ENCODE measurements at places on chromosomes 16 and 17.

- peak; percentile 52 for DNase-seq
Observed at GRCh38 chr16:87854053-87854906, 15.0 kb downstream of the SLC7A5 start.

- DNase-seq, result no peak
Observed at GRCh38 chr17:33942414-33942813, 312.7 kb upstream of the CCL2 start.

GRCh38 chr17:49278076-49278475 is 47.5 kb upstream of the PHOSPHO1 start:
- no peak for DNase-seq

DNA sequence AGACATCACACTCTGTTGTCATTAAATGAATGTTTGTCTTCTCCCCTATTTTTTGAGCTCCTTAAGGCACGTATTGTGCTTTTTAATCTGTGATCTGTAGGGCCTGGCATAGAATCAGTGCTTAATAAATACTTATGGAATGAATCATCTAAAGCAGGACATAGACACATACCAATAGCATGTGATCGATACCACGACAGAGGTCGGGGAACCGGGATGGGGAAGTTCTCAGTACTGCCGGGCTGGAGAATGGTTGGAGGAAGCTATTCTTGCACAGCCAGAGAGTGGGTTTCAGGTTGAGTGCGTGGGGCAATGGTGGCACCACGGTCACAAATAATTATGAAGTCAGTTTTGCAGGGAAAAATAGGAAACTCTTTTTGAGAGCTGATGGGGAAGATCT is 26.8 kb downstream of the NLRP1 start:
- DNase-seq, result no peak

GRCh38 chr17:73521376-73521775 is 122.9 kb downstream of the SDK2 start:
- no peak for DNase-seq

DNA sequence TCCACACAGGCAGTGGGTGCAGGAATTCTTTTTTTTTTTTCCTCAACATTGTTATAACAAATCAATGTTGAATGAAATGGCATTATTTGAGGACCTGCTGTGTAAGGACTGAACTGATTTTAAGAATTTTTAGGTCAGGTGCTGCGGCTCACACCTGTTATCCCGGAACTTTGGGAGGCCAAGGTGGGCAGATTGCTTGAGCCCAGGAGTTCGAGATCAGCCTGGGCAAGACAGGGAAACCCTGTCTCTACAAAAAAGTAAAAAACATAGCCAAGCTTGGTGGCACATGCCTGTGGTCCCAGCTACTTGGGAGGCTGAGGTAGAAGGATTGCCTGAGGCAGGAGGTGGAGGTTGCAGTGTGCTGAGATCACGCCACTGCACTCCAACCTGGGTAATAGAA is 12.4 kb downstream of the MPRIP start:
- DNase-seq, result no peak

- no peak for DNase-seq
Observed at GRCh38 chr17:17358866-17359265, 55.7 kb downstream of the NT5M start.

- no peak for DNase-seq
Observed at GRCh38 chr16:12017558-12017957, 41.0 kb downstream of the SNX29 start.

DNA sequence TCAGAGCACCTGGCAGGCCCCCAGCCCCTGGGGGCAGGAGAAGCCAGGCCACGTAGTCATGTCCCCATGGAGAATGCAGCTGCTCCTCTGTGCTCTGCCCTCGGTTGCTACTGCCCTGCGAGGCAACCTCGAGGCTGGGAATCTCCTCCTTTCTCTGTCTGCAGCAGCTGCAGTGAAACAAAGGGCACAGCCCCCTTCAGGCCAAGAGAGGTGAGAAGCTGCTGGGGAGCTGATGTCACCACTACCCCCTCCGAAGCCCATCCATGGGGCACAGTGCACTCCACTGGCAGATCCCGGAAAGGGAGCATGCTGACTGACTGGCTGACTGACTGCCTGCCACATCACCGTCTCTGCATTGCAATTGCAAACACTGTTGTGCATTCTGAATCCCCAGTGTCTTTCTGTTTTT is 103.7 kb downstream of the GRIN2A start:
- DNase-seq, result no peak

DNA sequence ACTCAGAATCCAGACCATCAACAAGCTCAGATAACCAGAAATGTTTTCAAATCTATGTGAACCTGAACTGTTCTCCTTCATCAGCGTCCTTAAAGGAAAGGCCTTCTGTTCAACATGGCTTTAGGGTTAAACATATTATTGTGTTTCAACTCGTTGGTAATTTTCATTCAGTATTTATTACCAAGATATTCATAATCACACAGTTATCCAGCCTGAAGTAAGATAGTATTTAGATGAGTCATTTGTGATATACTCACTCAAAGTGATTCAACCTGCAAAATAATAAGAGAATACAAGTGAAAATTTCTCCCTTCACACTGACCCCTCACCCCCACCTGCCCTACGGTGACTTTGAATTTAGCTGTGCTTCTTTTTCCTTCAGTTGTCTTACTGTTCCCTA is 3.0 kb downstream of the CYLD start:
- DNase-seq, result no peak

DNA sequence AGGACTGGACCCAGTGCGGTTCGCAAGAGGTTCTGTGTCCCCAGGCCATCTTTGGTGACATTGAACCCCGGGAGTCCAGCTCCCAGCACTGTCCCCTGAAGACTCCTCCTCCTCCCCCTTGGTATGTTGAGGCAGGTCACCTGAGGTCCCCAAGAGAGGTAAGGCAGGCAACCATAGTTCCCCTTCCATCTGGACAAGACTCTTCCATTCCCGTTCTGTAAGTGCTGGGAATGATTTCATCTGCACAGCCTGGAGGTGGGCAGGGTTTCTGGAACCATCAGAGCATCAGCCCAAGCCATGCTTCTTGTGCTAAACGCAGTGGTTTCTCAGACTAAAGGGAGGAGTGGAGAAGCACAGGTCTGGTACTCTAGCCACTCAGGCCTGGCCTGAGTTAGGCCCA is 24.9 kb downstream of the COPZ2 start:
- no peak for DNase-seq

- DNase-seq, result no peak
Observed at GRCh38 chr16:3965306-3965705, 84.8 kb upstream of the CREBBP start.

DNA sequence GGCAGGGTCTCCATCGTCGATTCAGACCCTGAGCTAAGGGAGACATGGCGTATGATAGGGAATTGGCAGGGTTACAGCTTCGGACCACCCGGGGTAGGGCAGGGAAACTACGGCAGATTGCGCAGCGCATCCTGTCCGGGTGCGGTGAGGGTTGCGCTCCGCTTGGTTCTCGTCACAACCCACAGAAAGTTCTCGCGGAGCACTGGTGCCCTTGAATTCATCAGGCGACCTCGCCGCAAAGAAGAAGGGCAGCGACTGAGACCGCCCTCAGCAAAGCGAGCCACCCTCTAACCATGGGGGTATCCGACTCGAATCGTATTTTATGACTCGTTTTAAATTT is 1.2 kb downstream of the HS3ST3B1 start:
- peak; percentile 64 for DNase-seq

DNA sequence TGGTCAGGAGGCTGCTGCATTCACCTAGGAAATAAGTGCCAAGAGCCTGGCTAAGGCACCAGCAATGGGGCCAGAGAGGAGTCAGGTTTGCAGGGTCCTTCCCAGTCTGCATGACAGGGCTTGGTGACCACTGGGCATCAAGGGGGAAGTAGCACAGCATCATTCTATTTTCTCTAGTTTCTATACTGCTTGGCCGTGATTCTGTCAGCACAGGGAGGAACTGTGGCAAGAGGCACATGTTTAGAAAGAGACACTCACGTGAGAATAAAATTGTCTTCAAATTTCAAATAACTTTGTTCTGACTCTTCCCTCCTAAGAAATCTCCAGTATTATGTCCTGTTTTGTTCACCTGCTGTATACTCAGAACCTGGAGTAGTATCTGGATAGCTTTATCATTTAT is 37.8 kb downstream of the ERN1 start:
- DNase-seq, result no peak
